ENCODE measurements at places on chromosomes 12 and 14. TPM values are rescaled to one million over a fixed set of nuclear protein-coding genes. Genes with fewer than 3 reads are reported as not detected.

DNA sequence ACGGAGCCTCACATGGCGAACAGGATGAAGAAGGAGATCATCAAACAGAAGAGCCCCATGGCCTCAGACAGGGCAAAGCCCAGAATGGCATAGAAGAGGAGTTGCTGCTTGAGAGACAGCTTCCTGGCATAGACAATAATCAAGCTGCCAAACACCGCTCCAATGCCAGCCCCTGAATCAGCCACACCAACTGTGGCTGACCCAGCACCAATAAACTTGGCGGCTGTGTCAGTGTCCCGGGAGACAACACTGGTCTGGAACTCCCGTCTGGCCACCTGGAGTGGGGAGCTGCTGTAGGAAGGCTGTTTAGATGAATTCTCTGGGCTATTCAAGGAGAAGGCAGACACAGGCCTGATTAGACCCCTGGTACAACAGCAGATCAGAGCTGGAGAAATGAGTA, 100.1 kb downstream of the HEATR5A start:
- no peaks in the 10 kb centered on the region for H3K27me3 ChIP-seq
- peaks cover 17% of the 10 kb centered on the region for H3K36me3 ChIP-seq

DNA sequence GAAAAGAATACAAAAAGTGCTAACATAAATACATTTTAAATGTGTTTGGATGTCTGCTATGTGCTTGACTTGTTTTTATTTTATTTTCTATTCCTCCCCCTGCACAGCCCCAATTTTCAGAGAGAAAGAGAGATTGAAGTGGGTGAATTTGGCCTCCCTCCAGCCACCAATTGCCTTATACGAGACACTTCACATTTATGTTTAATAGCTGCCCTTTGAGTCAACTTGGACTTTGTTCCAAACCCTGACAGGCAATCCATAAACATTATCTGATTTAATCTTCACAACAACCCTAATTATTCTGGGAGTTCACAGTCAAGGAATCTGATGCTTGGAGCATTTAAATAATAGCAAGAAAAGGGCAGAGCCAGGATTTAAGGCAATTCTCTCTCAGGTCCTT, 161.7 kb downstream of the SLC15A4 start:
- H3K27ac ChIP-seq: no peak overlapping the region
- H3K4me3 ChIP-seq: no peak overlapping the region
- H3K27me3 ChIP-seq: peaks cover 10% of the 10 kb centered on the region
- no peaks in the 10 kb centered on the region for H3K36me3 ChIP-seq

BCL2L2 gene
- total RNA-seq: 3.8 TPM

DNA sequence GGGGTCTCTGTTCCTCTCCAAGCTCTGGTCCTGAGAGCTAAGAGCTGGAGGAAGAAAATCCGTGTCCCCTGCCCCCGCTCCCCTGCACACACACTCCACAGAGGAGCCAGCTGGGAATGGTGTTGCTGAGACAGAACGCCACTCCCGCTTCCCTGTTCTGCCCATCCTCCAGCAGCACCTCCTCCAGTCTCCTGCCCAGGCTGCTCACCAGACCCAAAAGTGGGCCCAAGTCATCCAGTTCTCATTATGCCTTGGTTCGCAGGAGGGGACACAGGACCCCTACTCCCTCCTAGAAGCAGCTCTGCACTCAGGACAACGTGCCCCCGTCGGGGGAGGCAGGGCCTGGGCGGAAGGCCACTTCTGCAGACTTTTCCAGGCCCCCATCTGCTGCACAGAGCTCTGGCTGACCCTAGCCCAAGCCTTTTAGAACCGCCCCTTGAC, 830 bp upstream of the TRMT61A start:
- DNase-seq: no peak
- H3K36me3 ChIP-seq: no peaks in the 10 kb centered on the region
- peaks cover 6% of the 10 kb centered on the region for H3K27me3 ChIP-seq
- H3K4me3 ChIP-seq: peak overlapping the region; percentile 91
- H3K4me1 ChIP-seq: peaks cover 19% of the 10 kb centered on the region

GRCh38 chr12:120956579-120957300, 21.6 kb upstream of the HNF1A start:
- no peak for DNase-seq
- H3K4me1 ChIP-seq: peaks cover 22% of the 10 kb centered on the region
- peak overlapping the region; percentile 72 for H3K27ac ChIP-seq
- H3K4me3 ChIP-seq: no peak overlapping the region
- no peaks in the 10 kb centered on the region for H3K27me3 ChIP-seq

DNA sequence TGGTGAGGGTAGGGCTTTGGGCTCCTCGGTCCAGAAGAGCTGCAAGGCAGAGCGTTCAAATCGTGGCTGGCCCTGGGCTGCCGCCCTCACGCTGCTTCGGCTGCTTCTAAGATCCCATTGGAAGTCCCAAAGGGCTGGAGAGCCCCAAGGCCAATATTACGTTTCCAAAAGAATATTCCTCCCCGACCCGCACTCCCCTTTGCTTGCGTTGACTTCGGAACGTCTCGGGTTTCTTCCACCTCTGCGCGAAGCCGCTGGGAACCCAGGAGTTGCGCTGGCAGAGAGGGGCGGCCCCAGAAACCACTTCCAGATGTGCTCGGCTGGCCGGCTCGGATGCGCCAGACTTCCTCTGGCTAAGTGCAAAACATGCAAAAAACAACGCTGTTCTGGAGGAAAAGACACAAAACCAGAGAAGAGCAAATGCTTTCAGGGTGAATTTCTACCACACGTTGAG, at the start of gene GLT8D2:
Gene GLT8D2, minus strand, starts transcription at position 285 of the 454 bp plus-strand sequence. CDS start 30,539 bp downstream, outside the sequence.
- DNase-seq: no peak
- peaks cover 4% of the 10 kb centered on the region for H3K4me1 ChIP-seq
- no peak within 1 kb of the TSS for H3K27ac ChIP-seq
- peak within 1 kb of the TSS; percentile 22 for H3K4me3 ChIP-seq
- H3K27me3 ChIP-seq: peaks cover 40% of the 10 kb centered on the region
- no peaks in the 10 kb centered on the region for H3K36me3 ChIP-seq

TCL1B gene
- 0.33 TPM for total RNA-seq

Measured in naive thymus-derived CD8-positive, alpha-beta T cell (primary cell).